Head of caudate nucleus (tissue), 42 donors: ENCODE measurements at places on chromosomes 1 and 21.

GRCh38 chr1:110339407-110340206, 430 bp downstream of the RBM15 start:
- DNase-seq = peak; percentile 76

- DNase-seq = peak; percentile 72
Observed at GRCh38 chr1:3410142-3410925, 44.1 kb upstream of the ARHGEF16 start.

DNA sequence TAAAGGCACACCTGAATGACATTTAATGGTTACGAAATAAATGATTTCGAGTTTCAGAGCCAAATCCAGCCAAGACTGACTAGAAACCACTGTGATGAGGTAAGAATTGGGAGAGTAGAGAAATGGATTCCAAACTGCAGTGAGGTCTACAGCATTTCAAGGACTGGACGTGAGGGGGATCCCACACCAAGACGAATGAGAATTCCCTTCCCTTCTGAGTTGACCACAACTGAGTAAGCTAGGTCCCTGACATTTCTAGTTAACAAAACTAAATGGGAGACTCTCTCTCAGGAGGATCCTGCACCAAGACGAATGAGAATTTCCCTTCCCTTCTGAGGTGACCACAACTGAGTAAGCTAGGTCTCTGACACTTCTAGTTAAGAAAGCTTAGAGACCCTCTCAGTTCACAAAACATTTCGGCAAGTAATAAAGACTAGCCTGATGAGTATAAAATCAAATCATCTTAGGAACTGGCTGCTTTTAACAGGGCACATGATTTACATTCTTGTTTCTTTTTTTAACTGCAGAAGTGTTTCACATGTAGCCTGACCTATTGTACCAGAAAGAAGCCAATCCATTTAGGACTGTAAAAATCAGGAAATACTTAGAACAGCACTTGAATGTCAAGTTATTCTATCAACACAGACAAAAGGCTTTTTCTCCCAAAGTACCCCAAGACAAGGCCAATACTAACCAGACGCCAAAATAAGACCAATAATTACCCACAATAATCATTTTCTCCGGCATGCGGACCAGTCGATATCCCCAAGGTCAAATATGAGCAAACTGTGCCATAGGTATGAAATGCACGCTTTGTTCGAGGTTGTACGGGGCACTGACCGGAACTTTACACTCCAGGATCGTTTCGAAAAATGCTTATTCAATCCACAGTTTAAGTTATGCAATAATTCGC, 1.4 kb upstream of the SPATA1 start:
- no peak for DNase-seq

DNA sequence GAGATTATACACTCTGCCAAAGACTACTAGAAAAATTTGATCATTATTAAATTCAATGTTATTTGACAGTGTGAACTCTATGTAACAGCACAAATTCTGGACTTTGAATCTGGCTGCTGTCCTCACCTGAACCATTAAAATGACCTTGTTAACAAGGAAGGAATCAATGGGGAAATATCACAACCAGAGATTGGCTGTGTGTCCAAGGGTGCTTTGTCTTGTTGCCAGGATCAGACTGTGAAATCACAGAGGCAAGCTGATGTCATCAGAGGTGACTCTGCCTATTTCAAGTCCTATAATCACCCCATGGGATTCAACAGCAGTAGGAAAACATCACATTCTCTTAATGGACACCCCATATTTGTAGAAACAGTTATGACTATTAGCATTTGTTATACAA, 46.8 kb downstream of the ADAMTS5 start:
- no peak for DNase-seq

DNA sequence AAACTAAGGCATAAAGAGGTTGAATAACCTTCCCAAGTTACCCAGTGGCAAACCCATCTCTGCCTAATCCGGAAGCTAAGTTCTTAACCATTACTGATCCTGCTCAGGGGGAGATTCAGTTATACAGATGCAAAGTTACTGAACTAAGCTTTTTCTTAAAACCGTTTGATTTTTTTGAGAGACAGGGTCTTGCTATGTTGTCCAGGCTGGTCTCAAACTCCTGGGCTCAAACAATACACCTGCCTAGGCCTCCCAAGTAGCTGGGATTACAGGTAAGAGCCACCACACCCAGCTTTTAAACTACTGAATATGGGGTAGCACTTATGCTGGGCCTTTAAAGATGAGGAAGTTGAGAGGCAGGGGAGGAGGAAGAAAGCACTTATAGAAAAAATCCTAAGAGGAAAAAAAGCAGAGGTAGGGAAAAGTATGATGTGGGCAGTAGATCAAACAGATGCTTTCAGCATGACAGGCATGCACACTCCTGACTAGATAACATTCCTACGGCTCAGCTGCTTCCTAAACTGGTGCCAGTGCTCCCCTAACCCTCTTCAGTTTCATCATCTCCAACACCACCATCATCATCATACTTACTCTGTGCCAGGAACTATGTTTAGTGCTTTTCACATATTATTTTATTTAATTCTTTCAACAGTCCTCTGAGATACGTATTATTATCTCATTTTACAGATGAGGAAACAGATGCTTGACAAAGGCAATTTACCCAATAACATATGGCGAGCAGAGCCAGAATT, 5.8 kb downstream of the PAFAH2 start:
- DNase-seq = no peak
